Astrocyte (in vitro differentiated cells and primary cell): ENCODE measurements at places on chromosomes 6 and 20.

DNA sequence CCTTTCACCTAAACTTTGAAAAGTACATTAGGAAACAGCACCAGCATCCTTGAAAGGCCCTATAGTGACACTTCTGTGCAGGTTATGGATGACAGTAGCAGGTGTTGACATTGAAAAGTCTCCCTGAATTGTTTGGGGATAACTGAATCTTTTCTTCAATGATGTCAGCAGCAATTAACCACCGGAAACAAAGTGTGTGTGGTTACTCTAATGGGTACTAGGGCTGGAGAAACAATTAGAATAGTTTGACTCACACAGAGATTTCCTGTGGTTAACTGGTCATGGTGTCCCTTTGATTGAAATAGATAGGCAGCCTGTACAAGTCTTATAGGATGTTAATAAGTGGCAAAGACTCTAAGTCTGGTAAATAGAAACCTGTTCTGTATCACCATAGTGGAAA lies 189.1 kb downstream of the TBX18 start:
- peak; percentile 78 for DNase-seq

- no peak for DNase-seq
These were observed 499.4 kb upstream of the NOX3 start for GRCh38 chr6:155955038-155955437.

GRCh38 chr20:52490711-52491430 lies 299.3 kb upstream of the ZFP64 start:
- DNase-seq, result peak; percentile 98

- DNase-seq, result no peak
These were observed 480.8 kb upstream of the IMPG1 start for GRCh38 chr6:76553256-76553655.

GRCh38 chr6:139653111-139653510 lies 278.7 kb upstream of the CITED2 start:
- DNase-seq, result no peak

DNA sequence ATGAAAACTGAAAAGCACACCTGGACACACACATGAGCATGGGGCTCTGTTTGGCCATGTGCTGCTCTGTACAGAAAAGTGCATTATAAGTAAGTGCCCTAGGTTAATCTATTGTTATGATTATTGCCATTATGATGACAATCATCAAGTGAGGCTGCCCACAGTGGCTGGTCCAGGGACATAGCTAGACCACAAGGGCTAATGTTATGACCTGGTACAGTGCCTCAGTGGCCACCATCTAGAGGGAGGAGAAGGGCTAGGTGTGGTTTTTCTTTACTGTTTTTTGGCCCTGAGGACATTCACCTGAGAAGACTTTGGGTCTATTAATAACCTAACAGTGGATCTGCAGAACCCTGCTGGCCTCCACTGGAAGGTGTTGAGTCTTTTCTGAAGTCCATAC lies 86.1 kb downstream of the GJA10 start:
- no peak for DNase-seq

GRCh38 chr20:64222851-64223525 lies 32.6 kb upstream of the PCMTD2 start:
- DNase-seq, result peak; percentile 7

GRCh38 chr6:30886897-30887255 lies 2.6 kb downstream of the DDR1 start:
- DNase-seq, result no peak

- DNase-seq, result peak; percentile 73
These were observed 4.5 kb upstream of the SYS1 start for GRCh38 chr20:45358282-45359068.

DNA sequence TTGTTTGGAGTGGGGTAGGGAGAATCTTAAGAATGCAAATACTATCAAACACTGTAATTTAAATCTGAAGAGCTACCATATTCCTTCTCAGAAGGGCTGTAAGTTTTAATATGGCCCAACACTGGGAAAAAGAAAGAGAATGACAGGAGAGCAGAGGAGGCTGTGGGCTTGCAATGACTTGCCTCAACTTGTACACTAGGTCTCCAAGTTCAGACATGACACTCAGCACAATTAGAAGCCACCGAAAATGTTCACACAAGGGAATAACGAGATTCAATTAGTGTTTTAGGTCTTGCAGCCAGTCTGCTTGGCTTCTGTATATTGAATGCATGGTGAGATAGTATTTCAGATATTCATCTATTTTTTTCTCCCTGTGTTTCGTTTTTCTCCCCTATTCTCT lies 89.4 kb downstream of the HS3ST5 start:
- no peak for DNase-seq

GRCh38 chr20:21555470-21556120 lies 41.7 kb upstream of the NKX2-2 start:
- no peak for DNase-seq

- no peak for DNase-seq
These were observed 72.3 kb upstream of the CD2AP start for GRCh38 chr6:47405273-47405672.
